ENCODE measurements at places on chromosomes 13 and 19. TPM values are rescaled to one million over a fixed set of nuclear protein-coding genes. Genes with fewer than 3 reads are reported as not detected.

Gene WASF3
- polyA plus RNA-seq, result 9.9 TPM

Gene LRP3
- polyA plus RNA-seq, result 19.2 TPM

Gene F10
- polyA plus RNA-seq, result 16.9 TPM

Gene ZNF208
- polyA plus RNA-seq, result 1.4 TPM

Gene LIG4
- polyA plus RNA-seq, result 12.0 TPM

Gene SIN3B
- 37.4 TPM for polyA plus RNA-seq

Gene TBXA2R
- polyA plus RNA-seq, result 1.7 TPM

GRCh38 chr19:51760697-51761356, at the start of gene FPR2:
Gene FPR2, plus strand, starts transcription at chr19:51761180. Its CDS starts 7,479 bp downstream, at chr19:51768659.
- no peak for DNase-seq

DNA sequence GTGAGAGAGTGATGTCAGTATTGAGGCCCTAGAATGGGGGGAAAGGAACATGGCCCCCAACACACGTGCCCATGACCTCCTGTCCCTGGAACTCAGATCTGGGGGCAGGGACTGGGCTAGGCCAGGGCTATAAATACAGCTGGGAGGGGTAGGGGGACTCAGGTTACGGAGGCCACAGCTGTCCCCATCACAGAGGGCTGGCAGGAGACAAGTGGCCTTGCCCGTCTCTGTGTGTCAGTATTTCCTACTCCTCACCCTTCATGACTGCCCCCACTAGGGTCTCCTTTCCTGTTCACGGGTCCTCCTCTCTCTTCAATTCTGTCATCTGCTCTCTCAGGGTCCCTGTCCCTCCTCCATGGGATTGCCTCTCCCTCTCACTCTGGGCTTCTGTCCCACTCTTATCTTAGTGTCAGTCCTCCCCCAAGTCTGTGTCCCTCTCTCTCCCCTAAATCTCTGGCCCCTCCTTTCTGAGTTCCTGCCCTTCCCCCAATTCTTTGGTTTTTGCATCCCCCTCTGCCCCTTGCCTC, 687 bp upstream of the HRC start:
- no peak for DNase-seq

DNA sequence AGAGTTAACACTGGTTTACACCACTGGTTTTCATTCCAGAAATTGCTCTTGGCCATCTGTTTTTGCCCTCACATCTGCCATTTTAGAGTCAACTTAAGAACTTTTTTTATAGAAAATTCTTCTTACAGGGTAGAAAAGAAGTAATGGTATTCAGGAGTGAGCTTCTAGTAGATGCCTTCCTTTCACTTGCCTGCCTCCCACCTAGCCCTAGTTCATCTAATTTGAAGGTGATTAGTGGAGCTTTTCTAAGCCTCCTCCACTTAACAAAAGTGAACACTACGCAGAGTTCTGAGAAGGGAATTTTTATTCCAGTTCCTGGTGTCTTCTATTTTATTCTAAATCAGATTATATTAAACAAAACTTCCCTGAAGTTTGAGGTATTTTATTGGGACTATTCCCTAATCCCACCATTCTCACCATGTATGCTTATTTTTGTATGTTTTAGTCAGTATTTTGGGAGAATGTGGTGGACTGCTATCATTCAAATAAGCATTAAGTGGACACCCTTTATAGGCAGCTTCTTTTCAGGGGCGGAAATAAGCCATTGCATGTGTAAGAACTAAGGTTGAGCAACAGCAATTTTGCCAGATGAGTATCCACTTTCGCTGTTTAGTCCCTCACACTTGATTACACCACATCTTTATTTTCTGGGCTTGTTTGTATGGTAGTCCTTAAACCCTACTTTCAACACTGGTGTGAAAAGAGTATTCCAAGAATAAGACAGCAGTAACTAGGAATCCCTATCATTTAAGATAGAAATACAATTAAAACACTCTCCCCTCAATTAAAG, 156.9 kb downstream of the ENOX1 start:
- DNase-seq, result no peak

- no peak for DNase-seq
These were observed 5.8 kb downstream of the CRYL1 start for GRCh38 chr13:20519875-20520274.

DNA sequence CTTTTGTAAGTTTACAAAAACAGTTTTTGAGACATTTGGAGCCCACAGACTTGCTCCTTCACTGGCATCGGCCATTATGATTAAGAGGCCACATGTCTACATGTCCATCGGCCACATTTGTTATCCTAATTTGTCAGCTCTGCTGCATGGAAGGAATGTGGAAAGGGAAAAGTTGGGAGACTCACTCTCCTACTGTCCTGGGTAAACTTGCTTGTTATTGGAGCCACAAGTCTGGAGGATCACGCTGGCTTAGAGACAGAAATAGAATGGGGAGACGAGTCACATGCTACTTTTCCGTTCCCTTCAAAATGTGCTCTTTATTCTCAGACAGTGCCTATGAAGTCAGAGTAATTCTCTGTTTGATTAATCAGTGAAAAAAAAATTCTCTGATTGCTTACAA, 741.2 kb upstream of the PCDH9 start:
- DNase-seq, result no peak

DNA sequence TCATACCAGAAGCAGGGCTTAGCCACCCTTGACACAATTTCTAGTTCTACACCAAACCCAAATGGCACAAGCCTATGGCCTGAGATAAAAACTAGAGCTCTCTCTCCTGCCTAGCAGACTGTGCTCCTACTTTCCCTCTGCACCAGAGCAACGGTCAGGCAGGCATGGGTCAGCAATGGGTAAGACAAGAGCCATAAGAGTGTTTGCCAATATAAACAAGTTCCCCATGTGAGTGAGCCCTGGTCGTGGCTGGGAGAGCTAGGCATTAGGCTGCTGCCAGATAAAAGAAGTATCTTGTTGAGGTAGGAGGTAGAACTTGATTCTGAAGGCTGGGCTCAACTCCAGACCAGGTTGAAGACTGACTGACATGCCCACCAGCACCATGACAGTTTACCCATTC, 1979.1 kb downstream of the OLFM4 start:
- DNase-seq, result no peak

- no peak for DNase-seq
These were observed 53.9 kb downstream of the VAV1 start for GRCh38 chr19:6826281-6826920.

- DNase-seq, result no peak
These were observed 6.9 kb upstream of the CEACAM5 start for GRCh38 chr19:41701401-41702075.

- no peak for DNase-seq
These were observed 910.6 kb upstream of the SLITRK5 start for GRCh38 chr13:86760620-86761019.

DNA sequence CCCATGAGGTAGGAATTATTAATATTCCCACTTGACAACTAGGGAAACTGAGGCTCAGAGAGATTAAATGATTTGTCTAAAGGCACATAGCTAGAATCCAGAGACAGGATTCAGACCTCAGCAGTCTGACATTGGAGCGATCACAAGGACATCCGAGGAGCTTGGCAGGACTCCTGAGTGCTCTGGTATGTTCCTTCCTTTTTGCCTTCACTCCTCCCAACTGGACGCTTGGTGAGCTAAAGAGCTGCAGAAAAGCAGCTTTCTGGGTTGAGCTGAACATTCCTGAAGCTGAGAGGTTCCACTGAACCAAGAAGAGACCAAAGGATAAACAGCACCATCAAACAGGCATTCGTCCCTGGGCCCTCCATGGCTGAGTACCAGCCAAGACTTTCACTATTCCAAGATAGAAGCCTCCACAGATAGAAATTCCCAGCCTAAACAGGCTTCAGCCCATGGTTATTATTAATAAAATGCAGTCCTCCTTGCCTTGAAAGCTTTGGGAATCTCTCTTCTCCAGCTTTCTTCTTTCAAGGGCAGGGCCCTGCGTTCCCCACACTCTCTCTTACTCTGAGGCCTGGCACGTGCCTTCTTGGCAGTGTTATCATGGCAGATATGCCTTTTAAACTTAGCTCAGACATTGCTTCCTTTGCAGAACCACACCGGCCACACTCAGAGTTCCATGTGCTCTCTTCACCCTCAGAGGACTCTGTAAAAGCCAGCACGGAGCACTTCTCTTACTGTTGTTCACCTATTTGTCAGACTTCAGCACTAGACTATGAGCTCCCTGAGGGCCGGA, 97.1 kb downstream of the CYSLTR2 start:
- no peak for DNase-seq

- DNase-seq, result no peak
These were observed 77.5 kb downstream of the ZNF536 start for GRCh38 chr19:30449673-30450072.

DNA sequence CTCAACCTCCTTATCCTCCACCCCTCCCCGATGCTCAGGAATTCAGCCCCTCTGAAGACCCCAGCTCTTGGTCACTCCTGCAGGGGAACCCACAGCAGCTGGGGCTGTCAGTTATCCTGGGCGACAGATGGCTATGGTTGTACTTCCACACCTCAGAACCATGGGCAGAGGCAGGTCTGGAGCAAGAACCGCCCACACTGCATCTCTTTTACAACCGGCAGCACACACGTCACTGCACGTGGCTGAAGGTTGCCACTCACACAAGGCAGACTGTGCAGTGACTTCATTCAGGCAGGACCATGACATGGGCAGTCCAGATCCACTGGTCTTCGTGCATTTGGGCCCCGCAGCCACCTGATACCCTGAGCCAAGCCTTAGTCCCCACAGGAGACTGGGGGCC, 21.5 kb upstream of the SDHAF1 start:
- DNase-seq, result no peak

DNA sequence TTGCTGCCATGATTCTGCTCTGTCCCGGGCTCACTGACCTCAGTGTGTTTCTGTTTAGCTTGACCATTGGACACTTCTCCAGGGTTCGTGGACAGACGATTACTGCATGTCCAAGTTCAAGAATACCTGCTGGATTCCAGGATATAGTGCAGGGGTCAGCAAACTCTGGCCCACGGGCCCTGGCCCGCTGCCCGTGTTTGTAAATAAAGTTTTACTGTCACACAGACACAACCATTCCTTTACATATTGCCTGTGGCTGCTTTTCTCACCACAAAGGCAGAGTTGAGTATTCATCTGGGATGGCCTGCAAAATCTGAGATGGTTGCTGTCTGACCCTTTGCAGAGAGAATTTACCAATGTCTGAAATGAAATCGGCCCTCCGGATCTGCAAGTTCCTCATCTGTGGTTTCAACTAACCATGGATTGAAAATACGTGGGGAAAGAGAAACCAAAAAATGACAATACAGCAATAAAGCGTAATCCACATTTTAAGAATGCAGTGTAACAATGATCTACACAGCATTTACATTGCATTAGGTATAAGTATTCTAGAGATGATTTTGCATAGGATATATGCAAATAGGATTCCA, 25.9 kb upstream of the F2RL3 start:
- DNase-seq, result no peak

GRCh38 chr19:48487948-48488347, 18.8 kb downstream of the CYTH2 start:
- no peak for DNase-seq

- DNase-seq, result no peak
These were observed 31.7 kb downstream of the IER2 start for GRCh38 chr19:13181747-13182388.

Data from forelimb muscle (tissue), 1 donor.